ENCODE measurements at places on chromosomes 7 and 10. TPM values are rescaled to one million over a fixed set of nuclear protein-coding genes. Genes with fewer than 3 reads are reported as not detected.
A peak's percentile ranks its signal among the peaks of the same experiment; 100 is the strongest.

Gene PCLO
- 2.9 TPM for total RNA-seq

DNA sequence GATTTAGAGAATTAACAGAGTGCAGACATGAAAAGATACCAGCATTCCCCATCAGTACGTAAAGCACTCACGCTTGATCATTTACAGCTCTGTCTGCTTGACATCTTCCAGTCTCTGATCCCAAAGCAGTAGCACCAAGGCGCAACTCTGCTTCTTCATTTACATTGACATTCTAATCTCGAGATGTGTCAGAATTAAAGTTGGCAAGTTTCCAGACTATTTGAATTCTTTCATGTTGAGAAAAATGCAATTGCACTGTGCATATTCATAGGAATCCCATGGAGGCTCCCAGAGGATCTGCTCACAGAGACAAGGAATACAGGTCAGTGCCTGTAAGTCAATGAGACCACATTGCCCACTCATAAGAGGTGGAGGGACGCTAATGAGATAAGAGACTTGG is 183.9 kb downstream of the LRRN3 start:
- DNase-seq = no peak

DNA sequence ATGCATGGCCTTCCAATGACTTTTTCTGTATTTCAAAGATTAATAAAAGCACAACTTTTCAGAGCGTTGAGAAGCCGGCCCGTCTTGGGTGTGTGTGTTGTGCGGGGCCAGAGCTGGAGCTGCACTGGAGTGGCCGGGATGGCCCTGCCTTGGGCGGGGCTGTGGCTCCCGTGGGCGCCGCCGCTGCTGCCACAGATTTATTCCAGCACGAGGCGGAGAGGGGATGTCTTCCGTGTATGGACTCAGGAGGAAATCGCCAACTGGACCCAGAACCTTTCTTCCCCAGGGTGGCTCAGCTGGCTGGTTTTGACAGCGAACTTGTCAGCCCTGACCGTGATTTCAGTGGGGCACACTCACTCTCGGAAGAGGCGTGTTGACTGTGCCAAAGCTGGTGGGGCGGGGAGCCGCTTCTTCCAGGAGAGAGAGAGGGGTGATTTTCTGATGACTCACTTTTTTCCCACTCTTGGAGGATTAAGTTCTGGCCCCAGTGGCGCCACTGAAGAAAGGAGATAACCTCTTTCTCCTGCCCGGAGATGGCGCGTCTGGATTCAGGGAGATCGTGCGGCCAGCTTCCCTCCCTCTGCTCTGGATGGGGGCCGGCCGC is 72.4 kb downstream of the DNAJB6 start:
- DNase-seq = peak; percentile 17

DNA sequence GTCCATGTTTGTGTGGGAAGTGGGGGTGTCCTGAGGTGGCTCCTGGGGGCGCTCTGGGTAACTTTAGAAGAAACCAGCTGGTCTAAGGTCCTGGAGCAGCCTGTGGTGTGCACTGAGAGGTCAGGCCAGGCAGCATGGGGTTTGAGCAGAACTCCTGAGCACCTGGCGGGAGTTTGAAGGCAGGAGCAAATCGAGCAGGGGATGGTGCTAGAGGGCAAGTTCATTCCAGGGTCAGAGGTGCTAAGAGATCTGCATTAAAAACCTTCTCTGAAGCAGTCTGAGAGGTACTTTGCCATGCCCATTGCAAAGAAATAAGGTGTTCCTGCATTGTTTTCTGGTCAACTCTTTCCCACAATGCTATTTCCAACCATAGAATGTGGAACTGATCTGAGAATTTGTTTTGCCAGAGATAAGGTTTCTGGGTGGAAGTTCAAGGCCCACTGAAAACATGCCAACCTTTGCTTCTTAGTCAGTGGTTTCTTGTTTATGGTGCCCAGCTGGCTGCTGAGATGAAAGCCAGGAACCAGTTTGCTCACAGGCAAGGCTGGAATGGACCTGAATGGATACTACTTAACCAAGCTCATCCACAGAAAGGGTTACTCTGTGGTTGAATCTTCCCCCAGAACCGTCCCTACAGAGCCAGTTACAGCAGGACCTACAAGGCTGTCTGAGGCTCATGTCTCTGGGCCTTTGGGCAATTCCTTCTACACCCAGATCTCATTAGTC is 136.3 kb upstream of the TMEM72 start:
- DNase-seq = no peak

GRCh38 chr7:24971333-24972165 is 8.4 kb downstream of the OSBPL3 start:
- DNase-seq = no peak

Measured in left ventricle myocardium superior (tissue), 1 donor.